Retinal pigment epithelial cell (primary cell): ENCODE measurements at places on chromosomes 4 and X.

DNA sequence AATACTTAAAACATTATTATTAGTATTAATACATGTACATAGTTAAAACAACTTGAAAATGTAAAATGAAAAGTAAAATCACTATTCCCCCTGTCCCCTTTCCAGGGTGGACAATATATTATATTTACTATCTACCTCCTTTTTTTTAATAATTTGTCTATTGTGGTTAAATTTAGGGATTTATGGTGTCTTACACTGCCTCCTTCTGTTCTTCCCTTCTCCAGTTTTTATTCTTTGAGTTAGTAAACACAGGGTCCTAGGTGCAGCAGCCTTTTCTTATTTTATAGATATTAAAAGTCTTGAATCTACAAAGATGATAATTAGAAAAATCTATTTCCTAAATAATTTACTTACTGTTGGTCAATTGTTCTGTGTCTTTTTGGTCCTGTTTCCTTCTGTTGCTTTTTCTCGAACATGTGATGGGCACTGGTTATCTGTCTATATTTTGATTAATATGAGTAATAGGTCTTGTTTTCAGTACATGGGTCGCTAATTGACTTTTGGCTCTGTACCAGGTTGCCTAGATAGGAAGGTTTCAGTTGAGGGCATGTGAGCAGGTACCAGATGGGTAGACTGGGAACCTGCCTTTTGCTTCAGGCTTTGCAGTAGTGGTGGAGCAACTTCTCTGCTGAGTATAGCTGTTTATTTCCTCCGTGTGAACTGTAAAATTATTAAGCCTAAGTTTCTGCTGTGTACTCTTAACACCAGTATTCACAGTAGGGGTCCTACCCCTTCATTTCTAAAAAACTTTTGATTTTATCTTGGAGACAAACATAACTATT, 1.1 kb downstream of the NUDT9 start:
- peak; percentile 40 for DNase-seq

DNA sequence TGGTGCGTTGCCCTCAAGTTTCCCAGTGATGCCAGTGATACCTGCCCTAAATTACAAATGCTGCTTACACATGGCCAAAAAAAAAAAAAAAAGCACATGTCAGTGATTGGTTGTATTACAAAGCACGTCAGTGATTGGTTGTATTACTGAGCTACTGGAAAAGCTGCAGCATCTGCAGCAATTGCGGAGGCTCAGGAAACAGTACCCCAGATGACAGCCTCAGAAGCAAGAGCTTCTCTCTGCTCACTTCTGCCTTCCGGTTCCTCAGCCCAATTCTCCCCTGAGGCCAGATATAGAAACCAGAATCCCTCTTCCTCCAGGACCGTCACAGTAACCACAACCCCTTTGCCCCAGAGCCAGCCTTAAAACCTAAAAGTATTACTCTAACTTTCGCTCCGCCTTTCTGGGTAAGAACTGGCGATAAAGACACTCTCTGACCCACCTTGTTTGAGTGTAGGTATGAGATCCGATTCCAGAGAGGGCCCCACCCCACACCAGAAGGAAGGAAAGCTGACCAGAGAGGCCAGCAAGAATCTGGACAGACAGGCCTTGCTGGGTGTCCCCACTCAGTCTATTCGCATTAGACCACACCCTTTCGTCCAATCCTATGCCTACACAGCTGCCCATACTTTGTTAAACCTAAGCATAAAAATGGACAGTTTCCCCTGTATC, 85.0 kb upstream of the SORBS2 start:
- DNase-seq: no peak

- DNase-seq: no peak
These were observed 71.7 kb upstream of the IL13RA1 start for GRCh38 chrX:118655561-118656246.

DNA sequence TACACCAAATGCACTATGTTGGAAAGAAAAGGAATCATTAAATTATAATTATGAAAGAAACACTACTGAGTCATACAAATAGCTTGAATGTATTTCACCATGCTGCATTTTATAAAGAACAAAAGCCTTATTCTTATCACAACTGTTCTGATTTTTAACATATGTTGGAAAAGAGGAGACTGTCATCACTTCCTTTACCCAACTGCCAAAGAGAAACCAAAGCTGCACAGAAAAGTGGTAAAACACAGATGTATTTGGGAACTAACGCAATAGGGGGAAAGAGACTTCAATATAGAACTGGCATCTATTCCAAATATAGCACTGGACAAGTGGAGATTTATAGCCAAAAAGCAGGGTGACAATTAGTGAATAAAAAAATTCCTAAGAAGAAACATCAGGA, 181.0 kb downstream of the SPANXN3 start:
- DNase-seq: no peak

DNA sequence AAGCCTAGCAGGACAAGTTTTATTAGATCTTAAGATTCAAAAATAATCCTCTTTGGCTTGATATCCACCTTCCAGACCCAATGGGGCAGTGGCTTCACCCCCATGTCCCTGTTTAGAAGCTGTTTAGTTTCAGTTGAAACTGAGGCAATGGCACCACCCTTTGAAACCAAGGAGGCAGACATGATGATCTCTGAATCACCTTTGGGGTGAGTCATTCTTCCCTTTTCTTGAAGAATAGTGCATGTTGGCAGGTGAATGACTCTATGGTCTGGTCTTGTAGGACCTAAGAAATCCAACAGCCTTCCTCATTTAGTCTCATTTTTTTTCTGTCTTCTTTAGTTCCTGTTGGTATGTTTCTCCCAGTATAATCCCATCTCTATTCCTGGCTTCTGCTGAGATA, 29.5 kb upstream of the BMP15 start:
- DNase-seq: no peak

GRCh38 chrX:154300816-154301215, 5.2 kb downstream of the TKTL1 start:
- DNase-seq: no peak

DNA sequence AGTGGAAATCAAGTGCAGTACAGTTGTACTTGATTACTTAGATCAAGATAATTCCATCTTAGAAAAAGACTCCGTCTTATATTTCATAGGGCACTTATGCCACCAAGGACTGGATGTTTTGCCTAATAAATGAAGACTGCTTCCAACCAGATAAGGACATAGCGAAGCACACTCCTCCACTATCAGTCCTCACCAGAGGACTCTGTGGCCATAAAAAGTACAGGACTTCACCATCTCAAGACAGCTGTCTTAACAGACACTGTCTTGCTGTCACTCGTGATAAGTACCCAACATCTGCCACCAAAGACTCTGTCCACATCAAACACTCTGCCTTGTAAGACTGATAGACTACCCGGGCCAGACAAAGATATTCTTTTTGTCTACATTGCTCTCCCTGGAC, 352.0 kb downstream of the TRAM1L1 start:
- no peak for DNase-seq

DNA sequence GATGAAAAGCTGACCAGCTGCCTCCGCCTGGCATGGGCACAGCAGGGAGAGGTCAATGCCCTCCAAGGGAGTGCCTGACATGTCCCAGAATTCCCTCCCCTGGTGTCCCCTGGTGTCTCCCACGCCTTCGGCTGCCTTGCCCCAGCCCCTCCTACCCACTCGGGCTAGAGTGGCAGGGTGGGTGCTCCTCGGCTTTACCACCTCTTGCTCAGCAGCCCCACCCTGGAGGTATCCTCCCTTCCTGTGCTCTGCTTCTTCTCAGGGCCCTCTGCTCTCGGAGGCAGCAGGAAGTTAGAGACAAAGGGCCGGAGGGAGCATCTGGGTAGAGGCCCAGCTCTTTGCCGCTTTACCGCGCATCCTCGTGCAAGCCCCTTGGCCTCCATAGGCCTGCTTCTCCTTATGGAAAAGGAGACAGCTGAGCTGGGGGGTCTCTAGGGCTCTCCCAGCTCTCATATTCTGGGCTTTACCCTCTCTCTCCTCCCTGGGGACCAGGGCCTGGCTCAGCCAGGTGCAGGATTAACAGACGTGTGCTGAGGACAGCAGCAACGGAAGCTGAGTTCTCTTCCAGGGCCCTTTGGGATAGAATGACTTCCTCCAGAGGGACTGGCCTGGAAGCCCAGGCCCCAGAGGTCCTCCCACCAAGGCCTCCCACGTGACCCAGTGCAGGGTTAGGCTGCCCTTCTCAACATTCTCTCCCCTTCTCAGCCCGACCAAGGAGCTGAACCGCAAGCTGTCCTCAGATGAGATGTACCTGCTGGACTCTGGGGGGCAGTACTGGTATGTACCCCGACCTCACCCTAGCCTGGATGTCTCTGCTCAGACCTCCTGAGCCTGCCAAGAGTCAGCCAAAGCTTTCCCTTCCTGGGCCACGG, 17.2 kb downstream of the XPNPEP2 start:
- DNase-seq: no peak

DNA sequence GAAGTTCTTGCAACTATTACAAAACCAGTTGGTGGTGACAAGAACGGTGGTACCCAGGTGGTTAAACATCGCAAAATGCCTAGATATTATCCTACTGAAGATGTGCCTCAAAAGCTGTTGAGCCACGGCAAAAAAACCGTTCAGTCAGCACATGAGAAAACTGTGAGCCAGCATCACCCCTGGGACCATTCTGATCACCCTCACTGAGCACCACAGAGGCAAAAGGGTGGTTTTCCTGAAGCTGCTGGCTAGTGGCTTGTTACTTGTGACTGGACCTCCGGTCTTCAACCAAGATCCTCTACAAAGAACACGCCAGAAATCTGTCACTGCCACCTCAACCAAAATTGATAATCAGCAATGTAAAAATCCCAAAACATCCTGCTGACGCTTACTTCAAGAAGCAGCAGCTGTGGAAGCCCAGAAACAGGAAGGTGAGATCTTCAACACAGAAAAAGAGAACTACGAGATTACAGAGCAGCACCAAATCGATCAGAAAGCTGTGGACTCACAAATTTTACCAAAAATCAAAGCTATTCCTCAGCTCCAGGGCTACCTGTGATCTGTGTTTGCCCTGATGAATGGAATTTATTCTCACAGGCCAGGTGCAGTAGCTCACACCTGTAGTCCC, 21.4 kb upstream of the SLC10A6 start:
- no peak for DNase-seq

DNA sequence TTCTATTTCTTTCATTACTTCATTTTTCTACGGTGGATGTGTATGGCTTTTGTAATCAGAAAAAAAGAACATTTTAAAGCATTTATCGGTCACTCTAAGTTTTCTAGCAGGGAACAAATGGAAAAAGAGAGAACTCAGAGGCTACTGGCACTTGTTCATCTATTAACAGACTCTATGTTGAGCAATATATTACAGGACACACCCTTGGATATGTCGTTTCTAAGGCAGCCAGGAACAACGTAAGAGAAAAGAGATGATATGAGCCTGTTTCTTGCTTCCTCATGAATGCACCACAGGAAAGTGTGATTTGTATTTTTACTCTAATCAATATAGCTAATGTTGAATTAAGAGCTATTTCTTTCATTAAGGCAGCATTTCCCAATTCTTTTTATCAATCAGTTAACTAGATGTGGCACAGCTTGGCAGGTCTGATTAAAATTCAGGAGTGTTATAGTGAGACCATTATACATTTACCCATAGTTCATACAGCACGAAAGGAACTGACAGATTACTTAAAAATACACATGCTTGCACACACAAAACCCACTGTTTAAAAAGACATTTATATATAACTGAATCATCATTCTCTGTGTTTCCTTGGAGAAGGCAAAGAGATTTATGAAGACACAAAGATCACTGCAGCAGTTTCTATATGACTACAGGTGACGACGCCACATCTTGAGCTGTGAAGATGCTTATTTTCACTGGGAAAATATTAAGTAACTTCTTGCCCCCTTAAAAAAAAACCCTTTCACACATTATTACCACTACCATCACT, 13.0 kb downstream of the RAB9B start:
- no peak for DNase-seq

DNA sequence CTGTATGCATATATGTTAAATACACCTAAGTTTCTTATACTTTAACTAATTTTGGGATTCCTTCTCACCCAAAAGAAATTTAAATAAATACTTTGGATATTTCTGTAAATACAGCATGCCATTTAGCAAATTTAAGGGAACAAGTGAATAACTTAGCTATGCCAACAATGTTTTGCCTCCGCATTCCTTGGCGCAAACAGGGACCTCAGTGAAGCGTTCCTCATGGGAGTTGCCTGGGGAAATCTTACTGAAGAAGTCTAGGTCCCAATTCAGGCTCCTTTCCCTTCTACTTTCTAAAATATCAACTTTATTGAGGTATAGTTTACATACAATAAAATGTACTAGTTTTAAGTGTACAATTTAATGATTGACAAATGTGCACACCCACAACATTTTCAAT, 25.0 kb downstream of the COL4A5 start:
- DNase-seq: no peak

DNA sequence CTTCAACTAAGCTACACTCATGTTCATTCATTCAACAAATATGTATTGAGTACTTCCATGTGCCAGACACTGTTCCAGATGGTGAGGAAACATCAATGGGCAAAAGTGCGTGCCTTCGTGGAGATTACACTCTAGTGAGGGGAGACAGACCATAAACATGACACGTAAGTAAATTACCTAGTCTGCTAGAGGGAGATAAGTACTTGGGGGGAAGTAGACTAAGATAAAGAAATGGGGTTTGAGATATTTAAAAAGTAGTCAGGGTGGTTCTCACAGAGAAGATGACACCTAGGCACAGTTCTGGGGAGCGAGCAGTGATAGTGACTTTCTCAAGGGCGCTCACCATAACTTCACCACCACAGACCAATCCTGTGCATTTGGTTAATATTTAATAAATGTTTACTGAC, 11.7 kb downstream of the JCHAIN start:
- no peak for DNase-seq

GRCh38 chrX:7316280-7316679, 168.3 kb upstream of the PUDP start:
- DNase-seq: no peak
